ENCODE measurements at places on chromosomes 2 and 18. TPM values are rescaled to one million over a fixed set of nuclear protein-coding genes. Genes with fewer than 3 reads are reported as not detected.

DNA sequence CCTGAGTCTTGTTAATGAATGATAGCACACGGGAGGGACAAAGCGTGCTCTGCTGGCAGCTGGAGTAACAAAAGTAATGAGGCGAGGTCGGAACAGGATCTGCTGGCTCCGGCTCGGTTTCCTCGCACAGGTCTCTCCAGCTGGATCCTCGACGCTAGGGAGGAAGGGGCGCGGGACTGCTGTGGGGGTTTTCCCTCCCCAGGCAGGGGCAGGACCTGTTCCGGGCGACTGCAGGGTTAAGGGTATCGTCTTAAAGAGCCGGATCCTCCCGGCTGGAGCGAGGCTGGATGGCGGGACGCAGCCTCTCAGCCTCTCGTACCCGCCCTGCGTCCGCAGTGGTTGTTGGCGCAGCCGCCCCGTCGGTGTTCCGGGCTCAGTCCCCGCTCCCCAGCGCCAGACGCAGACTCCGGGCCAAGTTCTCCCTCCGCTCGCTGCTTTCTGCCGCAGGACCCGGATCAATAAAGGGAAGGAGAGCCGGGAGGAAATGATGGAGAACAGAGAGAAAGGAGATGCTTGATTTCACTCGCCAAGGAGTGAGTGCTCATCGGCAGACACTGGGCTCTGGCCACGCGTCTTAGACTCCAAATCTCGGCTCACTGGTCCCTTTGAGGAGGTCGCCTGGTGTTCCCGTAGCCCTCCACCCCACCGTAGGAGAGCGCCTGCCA, 1.1 kb upstream of the LIPG start:
- peak; percentile 46 for DNase-seq

DNA sequence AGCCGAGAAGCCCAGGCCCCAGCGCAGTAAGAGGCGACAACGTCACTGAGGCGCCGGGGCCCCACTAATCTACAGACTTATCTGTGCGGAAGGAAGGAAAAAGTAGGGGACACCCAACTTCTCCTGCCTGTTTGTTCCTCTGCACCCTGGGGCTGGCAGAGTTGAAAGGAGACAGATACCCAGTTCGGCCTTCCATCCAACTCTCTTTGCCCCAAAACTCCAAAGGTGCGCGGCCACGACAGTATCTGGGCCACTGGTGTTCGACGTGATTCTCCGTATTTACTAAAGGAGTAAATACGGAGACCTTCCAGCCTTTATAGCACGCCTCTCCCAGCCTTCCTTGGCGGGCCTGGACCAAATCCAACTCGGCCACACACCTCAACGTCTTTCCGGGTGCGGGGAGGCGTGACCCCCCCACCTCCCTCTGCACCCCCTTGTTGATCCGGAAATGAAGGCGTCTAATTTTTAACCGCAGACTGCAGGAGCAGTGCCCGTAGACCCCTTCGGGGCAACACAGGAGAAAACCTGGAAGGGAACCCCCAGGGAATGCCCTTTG, 1.6 kb downstream of the SMAD7 start:
- no peak for DNase-seq

GRCh38 chr18:55289775-55290174, 298.2 kb downstream of the TCF4 start:
- DNase-seq, result no peak

DNA sequence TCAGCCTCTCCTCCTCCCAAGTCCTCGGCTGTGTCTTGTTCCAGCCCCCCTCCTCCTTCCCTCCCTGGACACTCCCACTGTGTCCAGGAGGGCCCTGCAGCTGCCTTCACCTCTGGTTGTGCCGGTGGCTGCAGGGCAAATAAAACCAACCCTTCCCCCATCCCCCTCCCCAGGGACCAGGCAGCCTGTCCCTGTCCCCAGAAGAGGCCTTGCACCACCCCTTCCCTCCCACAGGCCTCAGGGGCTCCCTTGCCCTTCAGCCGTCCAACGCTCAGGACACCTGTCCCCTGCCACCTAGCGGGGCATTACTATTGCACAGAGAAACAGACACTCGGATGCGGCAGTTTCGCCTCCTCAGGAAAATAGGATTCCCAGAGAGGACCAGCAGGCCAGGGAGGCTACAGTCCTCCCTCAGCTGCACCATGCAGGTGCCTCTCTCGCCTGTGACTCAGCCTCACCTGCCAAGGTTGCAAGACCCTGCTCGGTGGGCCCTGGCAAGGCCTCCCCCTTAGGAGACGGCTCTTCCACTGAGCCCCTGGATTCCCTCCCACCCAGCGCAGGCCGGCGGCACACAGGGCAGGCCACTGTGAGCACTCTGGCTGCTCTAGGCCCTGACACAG, 5.5 kb upstream of the GPC1 start:
- no peak for DNase-seq

Gene CHST10
- not detected for total RNA-seq

DNA sequence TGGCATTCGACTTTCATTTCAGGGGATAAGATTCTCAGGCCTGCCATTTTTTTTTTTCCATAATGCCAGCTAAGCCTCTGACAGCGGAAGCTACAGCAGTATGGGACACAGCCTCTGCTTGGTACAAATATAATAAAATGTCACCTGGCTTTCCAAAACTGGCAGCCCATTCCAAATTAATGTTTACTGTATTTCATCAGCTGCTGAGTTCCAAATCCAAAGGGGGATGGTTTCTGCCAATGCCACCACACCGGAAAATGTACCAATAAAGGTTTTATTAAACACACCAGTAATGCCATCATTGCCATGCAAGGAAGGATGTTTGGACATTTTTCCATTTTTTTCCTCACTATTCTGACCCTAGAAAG, 275.8 kb upstream of the CCDC68 start:
- no peak for DNase-seq

Gene MRPL30
- total RNA-seq, result 51.2 TPM

DNA sequence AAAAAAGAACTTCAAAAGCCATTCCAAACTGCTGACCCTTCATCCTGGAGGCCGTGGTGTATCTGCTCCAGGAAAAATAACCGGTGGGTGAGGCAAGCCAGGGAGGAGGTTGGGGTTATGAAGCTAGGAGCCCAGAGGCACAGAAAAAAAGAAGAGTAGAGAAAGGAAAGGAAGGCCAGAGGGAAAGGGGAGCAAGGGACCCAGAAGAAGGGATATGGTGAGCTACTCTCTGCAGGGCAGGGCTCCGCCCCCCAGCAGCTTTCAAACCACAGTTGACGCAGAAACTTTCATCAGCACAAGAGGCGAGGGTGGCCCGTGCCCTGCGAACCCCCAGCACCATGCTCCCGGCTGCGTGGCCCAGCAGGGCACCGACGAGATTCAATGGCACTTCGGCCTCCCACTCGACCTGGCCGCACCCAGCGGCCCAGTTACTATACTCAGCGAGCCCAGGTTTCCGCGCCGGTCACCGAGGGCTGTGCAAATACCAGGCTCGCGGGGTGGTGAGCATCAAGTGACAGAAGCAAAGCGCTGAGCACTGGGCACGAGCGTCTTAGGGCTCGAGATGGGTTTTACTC, 665 bp downstream of the MCM6 start:
- peak; percentile 64 for DNase-seq

Gene KCNE4
- total RNA-seq, result not detected

DNA sequence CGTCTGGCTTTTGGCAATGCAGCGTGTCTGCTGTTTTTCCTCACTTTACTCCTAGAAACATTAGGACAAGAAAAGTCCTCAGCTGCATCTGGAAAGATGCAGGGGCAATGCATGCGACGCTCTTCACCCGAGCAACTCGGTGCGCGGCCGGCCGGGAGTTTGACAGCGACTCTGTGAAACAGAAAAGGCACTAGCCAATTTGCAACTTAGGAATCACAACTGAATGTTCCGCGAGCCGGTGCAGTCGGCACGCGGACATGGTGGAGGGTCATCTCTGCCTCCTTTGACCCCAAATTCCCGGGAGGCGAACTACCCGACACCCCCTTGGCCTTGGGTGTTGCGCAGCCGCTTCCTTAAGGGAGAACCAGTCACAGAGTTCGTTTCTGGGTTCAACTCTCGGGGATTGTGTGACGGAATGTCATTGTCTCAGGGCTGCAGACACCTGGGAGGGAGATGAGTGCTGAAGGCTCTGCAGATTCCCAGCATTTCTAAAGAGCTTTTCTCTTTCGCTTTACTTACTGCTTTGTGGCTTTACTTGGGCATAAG, 9.8 kb downstream of the NR4A2 start:
- DNase-seq, result no peak

Gene CCDC150
- 26.3 TPM for total RNA-seq

DNA sequence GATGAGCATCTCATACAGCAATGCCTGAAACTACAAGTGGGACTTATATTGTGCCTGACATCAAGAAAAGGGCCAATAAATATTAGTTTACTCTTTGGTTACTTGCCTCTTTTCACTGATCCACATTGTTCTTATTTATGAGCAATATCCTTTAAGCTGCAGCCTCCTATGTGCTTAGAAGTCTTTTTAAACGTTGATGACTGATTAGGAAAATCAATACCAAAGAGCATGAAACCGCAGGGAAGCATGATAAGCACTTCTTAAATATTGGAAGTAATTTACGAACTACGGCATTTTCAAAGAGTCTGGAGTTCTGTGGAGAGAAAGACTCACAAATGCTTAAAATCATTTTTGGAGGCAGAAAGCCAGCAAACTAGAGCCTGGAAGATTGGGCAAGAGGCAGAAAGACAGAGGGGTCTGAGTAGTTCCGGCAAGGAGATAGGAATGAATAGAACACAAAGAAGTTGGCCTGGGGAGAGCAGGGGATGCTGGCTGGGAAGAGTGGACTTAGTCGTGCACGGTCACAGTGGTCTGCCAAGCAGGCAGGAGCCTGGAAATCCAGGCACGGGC, 122.6 kb upstream of the NOSTRIN start:
- no peak for DNase-seq

DNA sequence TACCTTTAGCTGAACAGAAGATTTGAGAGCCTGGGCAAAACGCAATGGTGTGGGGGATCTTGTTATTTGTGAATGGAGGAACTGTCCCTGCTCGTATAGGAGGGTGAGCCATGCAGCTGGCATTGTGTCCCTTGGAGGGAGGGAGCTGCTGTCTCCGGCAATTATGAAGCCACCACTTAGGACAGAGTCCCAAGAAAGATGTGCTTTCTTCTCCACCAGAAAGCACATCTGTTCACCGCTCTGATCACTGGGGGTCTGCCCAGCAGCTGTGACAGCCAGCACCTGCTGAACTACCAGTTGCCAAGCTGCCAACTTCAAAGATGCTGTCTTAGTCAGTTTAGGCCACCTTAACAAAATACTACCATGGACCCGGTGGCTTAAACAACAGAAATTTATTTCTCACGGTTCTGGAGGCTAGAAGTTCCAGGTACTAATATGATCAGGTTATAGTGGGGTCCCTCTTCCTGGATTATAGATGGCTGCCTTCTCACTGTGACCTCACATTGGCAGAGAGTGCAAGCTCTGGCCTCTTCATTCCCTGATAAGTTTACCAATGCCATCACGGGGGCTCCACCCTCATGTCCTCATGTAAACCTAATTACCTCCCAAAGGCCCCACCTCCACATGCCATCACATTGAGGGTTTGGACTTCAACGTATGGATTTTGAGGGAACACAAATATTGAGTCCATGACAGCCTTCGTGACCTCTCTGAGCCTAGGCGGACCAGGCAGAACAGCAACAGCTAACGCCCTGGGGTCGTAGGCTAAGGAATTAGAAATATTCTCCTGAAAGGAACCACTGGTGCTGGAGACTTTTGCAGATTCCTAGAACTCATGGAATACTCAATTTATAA, 148.3 kb downstream of the RHBDD1 start:
- no peak for DNase-seq

DNA sequence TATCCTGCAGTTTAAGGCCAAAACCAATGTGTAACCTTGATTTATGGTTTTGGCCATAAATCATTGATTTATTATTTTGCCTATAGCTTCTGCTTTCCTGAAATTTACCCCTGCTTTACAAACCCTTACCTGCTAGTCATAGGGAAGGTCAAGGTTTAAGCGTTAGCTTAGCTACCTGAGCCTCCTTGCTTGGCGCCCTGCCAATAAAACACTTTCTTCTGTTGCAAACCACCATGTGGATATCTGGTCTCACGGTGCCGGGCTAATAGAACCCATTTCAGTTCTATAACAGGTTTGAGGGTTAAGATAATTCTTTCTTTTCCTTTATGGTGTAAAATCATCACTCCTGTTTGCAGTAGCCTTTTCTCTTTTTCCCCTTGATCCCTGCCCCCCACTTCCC, 72.2 kb downstream of the PDK1 start:
- no peak for DNase-seq

GRCh38 chr2:183164650-183165015, 40.4 kb downstream of the NUP35 start:
- DNase-seq, result no peak

DNA sequence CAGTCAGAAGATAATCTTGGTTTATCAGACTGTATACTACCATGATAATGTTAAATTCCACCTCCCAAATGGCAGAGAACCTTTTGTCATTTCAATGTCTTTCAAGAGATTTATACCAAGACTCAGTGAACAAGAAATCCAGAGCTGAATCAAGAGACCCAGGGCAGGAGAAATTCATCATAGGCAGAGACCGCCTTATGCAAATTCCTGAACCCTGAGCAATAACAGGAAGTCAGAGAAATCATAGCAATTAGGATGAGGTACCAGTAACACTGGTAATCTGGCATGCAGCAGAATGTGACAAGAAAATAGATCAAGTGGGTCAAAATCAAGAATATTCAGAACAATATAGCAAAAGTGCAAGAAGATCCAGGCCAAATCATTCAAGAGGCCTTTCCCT, 412.4 kb upstream of the LRATD1 start:
- no peak for DNase-seq

Gene UGT1A6
- 33.9 TPM for total RNA-seq

- no peak for DNase-seq
Observed at GRCh38 chr2:225293638-225294037, 105.9 kb upstream of the NYAP2 start.

DNA sequence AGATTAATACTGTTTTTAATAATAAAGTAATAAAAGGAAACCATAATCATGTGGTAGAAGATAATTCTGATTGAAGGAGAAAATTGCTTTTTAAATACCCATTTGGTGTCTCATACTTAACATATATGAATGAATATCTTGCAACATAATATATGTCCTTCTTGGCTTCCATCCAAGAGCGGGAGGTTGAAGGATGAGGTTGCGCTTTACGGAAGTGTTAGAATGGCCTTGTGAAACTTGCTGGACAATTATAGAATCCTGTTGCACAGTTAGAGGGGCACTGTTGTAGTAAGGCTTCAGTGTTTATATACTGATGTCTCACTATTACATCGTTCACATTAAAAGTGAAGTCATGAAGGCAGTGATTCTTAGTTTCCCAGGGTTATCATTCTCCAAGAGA, 9.4 kb downstream of the INSIG2 start:
- no peak for DNase-seq

Gene LRRC30
- total RNA-seq, result not detected

- no peak for DNase-seq
Observed at GRCh38 chr2:195536906-195537305, 120.1 kb upstream of the SLC39A10 start.

GRCh38 chr2:186907897-186908296, 58.9 kb upstream of the ZSWIM2 start:
- DNase-seq, result no peak
